Muscle of arm (tissue), 14 donors: ENCODE measurements at places on chromosomes 1 and 21. TPM values are rescaled to one million over a fixed set of nuclear protein-coding genes. Genes with fewer than 3 reads are reported as not detected.

The HORMAD1 gene
- not detected for polyA plus RNA-seq

The TSPAN1 gene
- 0.62 TPM for polyA plus RNA-seq

The LORICRIN gene
- not detected for polyA plus RNA-seq

DNA sequence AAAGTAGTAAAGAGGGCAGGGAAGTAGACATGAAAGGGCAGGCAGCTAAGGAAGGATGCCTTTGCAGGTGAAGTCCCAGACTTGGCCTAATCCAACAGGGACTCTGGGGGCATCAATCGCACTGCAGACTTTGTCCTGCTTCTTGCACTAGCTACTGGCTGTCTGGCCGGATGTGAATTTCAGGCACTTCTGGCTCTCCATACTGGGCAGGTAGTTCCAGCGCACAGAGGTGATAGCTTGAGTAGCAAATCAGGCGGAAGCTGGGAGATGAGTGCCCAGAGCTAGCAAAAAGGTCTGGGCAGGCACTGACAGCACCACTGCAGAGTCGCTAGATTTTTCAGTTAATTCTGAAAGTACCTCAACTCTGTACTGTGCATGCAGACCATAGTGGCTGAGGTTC, 997 bp downstream of the RSPH1 start:
- DNase-seq: no peak

The SLAMF8 gene
- 2.0 TPM for polyA plus RNA-seq

DNA sequence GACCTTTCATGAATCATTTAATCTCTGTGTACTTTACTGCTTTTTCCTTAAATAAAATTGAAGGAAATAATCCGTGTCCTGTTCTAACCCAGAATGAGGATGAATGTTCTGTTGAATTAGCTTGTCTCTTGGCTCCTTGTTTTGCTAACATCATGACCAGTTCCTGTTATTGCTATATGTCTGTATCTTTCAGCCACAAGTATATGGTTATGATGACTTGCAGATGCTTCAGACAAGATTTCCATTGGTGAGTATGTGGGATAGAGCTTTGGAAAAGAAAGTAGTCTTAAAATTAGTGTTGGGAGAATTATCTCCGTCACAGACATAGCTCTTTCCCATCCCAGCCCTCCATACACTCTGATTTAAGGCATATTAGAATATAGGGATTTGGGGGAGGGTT, 13.6 kb upstream of the HAX1 start:
- DNase-seq: no peak

The KRTAP10-3 gene
- not detected for polyA plus RNA-seq

DNA sequence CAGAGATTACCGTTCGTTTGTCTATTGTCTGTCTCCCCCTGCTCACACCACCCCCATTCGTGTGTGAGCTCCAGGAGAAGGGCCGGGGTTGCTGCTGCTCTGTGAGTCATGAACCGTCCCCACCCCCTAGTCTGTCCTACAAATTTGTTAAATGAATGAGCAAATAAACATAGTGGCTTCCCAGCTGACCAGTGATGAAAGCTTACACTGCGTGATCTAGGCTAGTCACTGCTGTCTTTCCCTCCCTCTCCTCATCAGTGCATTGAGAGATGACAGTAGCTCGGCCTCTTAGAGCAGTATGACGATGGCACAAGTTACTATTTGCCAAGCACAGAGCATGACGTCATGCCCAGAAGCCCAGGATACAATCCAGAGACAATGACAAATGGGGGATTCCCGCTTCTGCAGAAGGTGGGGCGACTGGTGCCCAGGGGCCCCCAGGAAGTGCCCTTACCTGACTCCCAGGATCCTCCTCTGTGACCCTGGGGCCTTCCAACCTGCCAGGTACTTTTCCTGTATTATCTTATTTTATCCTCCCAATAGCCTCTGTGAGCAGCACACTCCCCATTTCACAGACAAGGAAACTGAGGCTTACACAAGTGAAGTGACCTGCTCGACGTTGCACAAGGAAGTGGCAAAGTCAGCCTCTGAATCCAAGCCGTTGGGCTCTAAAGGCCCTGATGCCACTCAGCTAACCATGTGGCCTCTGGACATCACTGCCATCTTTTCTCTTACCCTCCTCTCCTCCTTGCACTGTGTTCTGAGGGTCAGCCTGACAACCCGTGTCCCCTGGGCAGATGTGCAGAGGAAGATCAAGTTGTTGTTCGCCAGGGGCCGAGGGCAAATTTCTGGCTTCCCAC, 8.6 kb upstream of the EPHA2 start:
- no peak for DNase-seq

DNA sequence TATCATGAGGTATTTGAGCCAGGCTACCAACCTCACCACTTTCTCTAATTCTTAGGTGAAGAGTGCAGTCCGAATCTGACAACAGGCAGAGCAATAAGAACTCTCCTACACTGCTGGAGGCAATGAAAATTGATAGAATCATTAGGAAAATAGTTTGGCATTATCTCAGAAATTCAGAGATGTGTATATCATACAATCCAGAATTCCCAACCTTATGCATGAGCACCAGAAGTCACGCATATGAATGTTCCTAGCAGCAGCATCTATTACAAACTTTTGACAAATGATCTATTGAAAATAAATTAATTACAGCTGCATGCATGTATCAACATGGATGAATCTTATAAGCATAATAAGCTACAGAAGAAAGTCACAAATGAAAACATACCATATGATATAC, 176.9 kb upstream of the CAMK1G start:
- DNase-seq: no peak

DNA sequence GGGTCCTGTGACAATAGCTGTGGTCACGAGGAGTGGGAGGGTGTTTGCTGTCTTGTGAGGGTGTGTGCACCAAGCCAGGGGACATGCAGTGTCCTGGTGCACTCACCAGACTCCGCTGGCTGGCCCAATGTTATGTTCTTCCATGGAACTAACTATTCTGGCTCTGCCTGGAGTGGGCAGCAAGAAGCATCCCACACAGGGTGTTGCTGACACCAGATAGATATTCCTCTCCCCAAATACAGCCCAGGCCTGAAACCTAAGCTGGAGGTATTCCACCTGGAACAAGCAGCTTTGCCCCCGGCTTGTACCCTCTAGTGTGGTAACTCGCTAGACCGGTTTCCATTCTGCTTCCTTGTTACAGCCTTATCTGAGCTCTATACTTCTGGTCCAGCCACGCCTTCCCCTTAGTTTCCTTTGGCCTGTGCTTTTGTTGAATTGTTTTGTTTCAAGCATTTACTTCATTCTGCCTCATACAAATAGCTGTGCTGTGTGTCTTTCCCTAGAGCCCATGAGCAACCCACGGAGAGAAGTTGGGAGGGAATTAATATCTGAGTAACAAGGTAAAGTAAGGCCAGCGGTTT, 14.7 kb upstream of the LY9 start:
- no peak for DNase-seq

DNA sequence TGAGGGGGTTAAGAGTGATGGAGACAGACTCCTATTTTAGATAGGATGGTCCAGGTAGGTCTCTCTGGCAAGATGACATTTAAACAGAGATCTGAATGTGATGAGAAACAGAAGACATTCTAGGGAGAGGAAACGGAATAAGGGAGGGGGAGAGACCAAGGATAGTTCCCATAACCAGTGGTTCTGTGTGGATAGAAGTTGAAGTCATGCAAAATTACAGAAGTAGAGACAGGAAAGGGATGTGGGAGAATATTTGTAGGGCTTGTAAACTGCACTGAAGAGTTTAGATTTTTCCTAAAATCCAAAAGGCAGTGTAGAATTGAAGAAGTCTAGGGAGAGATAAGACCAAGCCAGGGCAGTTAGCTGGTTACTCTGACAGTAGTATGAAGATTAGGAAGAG, 200.6 kb downstream of the GRIK1 start:
- no peak for DNase-seq

DNA sequence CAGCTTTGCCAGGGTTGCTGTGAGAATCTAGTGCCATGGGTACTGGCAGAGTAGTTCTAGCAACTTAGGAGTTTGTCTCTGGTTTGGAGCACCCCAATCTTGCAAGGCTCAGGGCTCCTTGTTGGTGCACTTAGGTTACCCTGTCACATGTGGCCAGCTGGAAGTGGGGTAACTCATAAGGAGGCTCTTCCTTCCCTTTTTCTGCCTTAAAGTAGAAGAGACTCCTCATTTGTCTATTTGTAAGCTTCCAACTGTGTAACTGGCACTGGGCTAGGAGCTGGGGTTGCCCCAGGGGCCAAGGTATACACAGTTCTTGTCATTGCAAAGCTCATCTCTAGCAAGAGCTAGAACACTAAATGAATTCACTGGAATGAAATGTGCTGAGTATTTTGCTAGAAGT, 10.6 kb downstream of the MROH7 start:
- no peak for DNase-seq

DNA sequence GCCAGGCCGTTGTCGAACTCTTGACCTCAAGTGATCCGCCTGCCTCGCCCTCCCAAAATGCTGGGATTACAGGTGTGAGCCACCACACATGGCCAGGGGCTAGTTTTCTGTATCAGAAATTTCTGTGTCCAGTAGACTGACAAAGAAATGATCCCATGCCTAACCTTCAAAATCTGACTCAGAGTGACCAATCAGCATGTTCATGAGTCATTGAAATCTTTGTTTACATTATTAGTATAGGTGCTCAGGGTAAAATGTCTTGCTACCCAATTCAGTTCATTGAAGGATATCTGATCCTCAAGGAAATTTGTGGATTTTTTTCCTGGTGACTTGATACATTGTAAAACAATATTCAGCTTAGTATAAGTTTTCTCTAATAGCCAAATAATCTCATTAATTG, 11.0 kb upstream of the LDLRAD2 start:
- no peak for DNase-seq

The KCNQ4 gene
- 11.5 TPM for polyA plus RNA-seq

DNA sequence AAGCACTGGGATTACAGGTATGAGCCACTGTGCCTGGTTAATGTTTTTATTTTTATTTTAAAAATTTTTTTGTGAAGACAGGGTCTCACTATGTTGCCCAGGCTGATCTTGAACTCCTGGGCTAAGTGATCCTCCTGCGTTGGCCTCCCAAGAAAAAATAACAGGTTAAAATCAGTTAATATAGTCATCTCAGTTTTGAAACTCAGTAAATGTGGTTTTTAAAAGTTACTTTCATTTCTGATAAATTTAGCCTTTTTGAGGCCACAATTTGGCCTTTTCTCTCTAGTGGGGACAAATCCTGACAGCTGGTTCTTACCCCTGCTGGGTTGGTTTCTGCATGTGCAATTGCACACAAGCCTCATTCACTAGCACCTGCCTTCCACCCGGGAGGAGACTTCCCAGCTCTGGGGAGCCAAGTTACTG, 13.3 kb downstream of the PMF1 start:
- no peak for DNase-seq

The CLCA4 gene
- polyA plus RNA-seq: not detected

DNA sequence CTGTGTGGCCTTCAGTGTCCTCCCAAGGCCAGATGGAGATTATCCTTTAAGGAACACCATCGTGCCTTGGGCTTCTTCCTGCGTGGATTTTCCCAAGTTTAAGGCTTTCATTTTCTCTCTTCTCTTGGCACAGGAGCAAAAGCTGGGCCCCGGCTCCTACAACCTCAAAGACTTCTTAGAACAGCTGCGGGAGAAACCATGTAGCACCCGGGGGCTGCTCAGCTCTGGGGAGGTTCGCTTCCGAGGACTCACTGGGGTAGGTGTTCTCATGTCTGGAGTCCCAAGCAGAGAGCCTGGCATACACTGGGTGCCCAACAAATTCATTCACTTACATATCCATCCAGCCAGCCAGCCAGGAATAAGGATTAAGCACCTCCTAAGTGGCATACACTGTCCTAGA, 6.6 kb upstream of the TTC22 start:
- DNase-seq: no peak

DNA sequence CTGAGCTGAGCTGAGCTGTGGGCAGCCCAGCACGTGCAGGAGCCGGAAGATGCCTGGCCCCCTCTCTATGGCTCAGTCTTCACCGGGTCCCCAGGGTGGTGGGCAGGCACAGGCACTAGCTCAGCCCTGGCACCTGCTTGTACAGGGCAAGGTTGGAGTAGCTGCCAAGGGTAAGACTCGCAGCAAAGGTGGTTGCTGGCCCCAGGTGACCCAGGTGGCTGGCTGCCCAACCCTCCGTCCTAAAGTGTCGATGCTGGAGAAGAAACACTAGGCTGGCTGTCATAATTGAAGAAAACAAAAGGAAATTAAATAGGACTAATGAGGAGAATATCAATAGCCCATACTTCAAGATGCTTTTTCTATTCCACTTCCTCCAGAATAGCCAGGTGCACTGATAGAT, 77.1 kb upstream of the ACTL8 start:
- no peak for DNase-seq

DNA sequence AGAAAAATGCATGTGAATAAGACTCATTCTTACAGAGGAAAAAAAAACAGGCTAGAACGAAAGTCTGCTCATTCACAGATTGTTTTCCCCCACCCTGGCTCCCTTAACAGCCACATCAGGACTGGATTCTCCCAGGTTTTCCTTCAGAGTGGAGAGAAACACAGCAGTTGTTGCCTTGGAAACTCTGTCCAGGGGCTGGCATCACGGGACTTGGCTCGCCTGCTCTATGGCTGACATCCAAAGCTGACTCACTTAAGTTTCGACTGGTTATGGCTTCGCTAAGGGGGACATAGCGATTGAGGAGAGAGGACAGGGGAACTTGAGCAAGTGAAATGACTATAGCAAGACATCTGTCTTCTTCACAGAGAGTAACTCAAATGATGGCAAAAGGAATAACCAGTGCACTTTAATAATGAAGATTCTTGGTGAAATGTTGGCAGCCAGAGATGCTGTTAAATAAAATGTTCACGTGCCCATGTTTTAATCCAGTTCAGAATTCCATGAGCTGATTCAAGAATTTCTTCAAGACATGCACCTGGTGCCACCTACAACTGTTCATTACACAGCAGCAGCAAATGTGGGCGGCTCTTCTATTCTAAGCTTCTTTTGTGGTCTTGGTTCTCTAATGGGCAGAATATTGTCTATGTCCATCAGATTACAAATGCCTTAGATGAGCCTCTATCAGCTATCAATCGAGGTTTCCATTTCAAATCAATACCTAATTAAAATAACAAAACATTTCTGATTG, 21.8 kb downstream of the MIS18A start:
- DNase-seq: peak; percentile 87

DNA sequence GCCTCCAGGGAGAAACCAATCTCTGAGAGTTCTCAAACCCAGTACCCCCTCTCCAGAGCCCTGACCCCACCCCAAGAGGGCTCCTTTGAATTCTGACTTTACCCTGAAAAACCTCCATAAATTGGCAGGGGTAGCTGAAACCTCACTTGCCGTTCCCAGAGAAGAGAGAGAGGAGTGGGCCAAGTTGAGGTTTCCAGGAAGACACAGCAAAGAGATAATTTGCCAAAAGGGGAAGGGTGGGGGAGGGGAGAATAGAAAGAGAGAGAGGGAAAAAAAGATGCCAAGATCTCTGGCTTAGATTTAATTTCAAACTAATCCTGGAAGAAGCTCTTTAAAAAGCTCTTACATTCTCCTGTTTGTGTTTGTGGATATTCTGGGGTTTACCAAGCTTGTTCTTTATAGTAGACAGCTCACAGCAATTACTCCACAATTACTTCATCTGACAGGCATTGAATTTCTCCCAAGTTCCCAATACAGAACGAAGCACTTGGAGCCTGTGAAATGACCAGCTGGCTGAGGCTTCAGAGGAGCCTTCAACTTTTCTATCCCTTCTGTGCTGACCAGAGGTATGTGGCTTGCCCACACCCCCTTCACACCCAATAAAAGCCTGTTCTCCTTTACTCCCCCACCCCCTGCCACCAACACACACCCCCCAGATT, 1.1 kb upstream of the GRHL3 start:
- peak; percentile 63 for DNase-seq

- no peak for DNase-seq
Measured at GRCh38 chr1:96488777-96489176, 232.8 kb upstream of the PTBP2 start.

- no peak for DNase-seq
Measured at GRCh38 chr1:205225901-205226765, 1.6 kb upstream of the TMCC2 start.

GRCh38 chr1:162357681-162358266, 18.9 kb downstream of the SPATA46 start:
- DNase-seq: no peak
